ENCODE measurements at places on chromosomes 16 and 17.

- DNase-seq = no peak
These were observed 213.9 kb downstream of the C16orf78 start for GRCh38 chr16:49587511-49587910.

GRCh38 chr17:51463353-51463752 lies 203.0 kb downstream of the UTP18 start:
- DNase-seq = no peak

DNA sequence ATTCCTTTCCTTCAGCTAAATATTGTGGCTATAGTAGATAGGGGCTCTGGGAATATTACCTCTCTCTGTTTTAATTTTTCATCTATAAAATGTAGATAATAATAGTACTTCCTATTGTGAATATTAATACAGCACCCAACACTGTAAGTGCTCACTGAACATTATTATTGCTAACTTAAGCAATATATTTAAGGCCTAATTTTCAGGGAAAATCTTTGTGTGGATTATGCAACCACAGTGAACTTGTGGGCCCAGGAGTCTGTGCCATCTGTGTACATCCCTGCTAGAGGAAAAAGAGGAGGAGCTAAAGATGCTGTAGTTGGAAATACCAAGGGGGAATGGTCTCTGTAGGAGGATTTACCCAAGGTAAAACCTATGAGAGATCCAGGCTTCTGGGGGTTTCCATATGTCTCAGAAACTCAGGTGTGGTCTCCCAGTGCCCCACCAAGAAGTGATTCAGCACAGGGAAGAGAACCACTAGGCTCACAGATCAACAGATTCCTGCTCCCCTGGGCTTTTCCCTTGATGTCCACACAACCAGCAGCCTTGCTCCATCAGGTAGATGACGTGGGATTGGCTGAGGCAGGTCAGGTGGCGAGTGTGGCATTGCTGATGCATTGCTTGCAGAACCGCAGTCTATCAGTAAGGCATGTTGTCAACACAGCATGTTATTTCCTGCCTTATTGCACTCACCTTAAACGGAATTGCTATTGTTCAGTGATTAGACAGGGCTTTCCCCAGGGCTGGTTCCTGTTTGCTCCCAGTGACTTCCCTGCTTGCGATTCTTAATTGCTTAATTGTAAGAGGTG lies 1.6 kb upstream of the N4BP1 start:
- DNase-seq = peak; percentile 68

- no peak for DNase-seq
These were observed 79.0 kb upstream of the NKD1 start for GRCh38 chr16:50469121-50469743.

DNA sequence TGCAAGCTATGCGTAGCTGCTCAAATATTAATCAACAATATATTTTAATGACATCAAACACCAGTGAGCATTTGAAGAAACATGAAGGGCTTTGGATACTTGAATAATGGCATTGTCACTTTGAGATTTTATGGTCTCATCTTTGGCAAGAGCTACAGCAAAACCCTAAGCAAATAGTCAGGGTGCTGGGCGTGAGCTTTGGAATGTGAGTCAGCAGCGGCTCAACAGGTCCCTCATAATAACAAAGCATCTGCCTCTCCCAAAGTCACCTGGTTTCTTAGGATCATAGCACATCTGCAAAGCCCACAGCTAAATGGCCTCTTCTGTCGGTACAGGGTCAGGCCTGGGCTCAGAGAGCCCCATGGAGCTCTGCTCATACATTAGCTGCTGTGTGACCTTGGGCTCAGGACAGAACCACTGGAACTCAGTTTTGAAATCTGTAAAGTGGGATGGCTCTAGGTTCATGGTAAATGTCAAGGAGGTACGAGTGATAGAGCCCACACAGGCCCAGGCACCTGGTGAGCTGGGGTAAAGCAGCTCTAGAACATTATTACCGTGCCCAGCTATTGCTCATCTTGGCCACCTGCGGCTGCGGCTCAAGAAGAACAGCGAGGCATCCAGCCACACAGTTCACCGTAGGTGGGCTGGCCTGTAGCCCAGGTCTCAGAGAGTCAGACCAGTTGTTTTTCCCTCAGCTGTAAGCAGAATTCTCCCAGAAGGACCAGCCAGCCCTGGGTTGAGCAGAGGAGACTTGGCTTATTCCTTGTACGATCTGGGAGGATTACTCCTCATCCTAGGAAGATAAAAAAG lies 544.5 kb upstream of the CDH11 start:
- no peak for DNase-seq

DNA sequence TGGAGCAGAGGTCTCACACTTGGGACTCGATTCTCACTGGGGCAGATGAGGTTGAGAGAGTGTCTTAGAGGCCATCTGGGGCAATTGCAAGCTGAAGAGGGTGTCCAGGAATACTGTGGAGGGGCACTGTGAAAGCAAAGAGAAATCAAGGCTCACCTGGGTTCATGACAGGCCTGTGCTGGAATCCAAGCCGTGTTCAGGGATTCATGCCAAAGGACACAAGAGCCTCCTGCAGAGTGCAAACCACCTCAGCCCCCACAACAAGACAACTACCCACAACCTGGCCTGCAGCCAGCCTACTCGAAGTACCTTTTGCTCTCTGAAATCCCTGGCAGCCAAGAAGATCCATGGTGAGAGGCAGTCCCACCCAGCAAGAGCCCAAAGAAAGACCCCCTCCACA lies 2334.2 kb downstream of the TP53TG3F start:
- DNase-seq = no peak

DNA sequence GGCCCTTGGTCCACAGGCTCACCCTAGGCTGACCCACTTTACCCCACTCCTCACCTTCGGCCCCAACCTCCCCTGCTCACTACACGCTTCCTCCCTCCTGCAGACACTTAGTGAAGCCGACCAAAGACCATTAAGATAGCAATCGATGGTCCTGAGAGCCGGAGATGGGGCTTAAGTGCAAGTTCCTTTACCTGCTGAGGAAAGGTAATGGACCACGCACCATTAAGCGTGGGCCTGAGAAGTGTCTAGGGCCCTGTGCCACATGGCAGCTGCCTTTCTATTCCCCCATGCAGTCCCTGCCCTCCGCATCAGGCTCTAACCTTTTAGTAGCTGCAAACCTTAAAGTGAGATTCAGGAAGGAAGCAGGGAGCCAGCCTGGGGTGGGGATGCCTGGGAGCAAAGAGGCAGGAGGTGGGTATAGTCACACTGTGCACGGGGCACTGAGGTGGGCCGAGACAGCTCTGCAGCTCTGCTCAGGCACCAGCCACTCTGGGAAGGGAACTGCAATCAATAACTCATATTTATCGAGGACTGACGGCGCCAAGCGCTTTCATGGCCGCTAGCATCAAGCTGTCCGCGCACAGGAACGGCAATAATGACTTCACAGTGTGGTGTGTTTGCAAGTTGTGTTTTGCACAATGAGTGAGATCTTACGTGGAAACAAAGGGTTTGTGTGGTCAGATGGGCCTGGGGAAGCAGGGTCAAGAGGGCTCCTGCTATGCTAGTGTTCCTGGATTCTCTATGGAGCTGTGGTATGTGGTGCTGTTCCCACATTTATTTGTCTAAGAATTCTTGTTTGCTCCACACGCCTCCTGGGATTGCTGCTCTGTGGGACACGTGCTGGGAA lies 84.9 kb upstream of the CDC42EP4 start:
- no peak for DNase-seq

DNA sequence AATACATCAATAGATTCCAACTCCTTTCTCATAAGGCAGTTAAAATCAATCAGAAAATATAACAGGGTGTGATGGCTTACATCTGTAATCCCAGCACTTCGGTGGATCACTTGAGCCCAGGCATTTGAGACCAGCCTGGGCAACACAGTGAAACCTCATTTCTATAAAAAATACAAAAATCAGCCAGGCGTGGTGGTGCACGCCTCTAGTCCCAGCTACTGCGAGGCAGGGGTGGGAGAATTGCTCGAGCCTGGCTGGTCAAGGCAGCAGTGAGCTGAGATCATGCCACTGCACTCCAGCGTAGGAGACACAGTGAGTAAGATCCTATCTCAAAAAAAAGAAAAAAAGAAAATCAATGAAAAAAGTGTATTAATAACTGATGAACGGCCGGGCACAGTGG lies 258.6 kb downstream of the NTN1 start:
- no peak for DNase-seq

DNA sequence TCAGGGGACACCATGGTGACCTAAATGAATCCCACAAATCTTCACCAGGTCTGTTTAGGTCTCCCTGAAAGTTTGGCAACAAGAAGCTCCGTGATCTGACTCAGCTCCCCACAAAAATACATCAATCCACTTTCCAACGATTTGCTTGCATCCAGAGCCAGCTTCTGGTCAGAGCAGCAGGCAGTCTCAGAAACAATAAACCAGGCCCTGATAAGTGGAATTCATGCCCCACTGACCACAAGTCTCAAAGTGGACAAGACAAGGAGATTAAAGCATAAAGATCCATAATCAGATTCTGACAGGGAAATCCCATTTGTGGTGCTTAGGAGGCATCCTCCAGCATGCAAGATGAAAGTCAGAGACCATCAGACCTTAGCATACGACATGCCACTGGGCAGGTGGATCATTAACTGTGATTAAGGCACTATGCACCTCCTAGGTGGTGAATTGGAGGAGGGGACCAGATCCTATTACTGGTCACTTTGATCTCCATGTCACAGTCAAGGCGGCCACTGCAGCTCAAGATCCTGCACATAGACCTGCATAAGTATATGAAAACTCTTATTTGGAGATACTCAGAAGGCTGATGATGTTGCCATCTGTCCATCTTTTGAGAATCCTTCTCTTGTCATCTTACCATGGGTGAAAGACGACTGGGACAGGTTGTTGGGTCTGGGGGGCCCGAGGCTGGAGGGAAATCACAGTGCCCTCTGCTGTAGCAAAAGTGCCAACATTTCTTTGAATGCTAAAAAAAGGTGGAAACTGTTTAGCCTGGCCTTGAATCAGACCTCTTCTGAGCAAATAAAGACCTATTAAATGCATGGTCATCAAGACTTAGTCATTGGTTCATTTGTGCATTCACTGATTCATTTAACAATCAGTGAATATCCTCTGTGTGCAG lies 309.2 kb upstream of the CCL2 start:
- no peak for DNase-seq

DNA sequence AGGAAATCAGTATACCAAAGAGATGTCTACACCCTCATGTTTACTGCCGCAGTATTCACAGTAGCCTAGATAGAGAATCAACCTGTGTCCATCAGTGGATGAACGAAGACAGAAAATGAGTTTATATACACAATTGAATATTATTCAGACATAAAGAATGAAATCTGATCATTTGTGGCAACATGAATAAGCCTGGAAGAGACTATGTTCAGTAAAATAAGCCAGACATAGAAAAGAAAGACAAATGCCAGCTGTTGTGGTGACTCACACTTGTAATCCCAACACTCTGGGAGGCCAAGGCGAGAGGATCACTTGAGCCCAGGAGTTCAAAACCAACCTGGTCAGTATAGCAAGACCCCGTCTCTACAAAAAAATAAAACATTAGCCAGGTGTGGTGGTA lies 16.1 kb downstream of the NUDT16L1 start:
- DNase-seq = no peak

- DNase-seq = no peak
These were observed 17.0 kb upstream of the BRCA1 start for GRCh38 chr17:43142153-43142552.

DNA sequence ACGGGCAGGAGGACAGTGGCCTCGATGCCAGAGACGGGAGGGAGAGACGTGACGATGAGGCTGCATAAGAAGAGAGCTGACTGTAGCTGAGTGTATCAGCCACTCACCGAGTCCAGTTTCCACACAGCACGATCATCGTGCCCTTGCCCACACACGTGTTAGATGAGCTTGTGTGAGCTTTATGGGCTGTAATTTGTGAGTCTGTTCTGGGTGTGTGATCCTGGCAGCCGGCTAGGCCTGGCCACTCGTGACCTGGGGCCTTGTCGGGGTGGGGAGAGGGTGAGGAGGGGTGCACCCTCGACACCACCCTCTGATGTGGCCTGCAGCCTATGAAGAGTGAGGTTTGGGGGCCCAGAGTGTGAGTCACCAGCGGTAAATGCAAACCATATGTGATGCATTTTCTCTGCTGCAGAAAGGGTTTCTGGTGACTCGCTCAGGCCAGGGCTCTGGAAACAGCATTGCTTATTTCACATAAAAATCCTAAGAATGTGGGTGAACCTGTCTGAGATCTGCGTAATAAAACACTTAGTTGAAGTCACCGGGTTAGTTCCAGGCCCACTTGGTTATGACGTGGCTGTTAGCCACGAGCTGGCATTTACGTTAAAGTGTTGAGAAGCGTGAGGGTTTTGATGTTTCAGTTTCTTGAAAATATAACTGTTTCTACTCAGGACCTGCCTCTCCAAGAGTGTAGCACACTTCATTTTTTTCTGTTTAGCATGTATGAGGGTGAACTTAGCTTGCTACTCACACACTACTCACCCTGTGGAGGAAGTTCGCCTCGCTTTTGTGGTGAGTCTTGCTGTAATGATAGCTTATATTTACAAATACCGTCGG lies 4.2 kb downstream of the METRNL start:
- DNase-seq = no peak

Measured in stimulated activated CD4-positive, alpha-beta T cell treated with anti-CD3 and anti-CD28 coated beads, Interleukin-4, amount 100 ng/mL, for 48 hours (primary cell).